ENCODE measurements at places on chromosomes 7 and 10.

DNA sequence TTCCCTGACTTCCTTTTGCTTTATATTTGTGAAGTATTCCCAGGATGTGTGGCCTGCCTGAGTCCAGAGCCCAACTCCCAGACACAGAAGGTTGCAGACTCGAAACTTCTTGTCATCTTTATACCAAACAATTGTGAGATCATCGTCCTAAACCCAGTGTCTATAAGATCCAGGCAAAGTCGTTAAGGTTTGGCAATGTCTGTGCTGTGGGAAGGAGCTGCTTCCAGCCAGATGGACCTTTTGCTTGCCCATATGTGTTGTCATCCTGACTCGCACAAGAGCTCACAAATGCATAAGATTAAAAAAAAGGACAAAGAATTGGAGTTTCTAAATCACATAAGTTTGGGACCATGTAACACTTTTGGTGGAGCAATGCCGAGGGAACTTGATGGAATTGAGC is 37.0 kb downstream of the WNT2 start:
- no peak for DNase-seq

DNA sequence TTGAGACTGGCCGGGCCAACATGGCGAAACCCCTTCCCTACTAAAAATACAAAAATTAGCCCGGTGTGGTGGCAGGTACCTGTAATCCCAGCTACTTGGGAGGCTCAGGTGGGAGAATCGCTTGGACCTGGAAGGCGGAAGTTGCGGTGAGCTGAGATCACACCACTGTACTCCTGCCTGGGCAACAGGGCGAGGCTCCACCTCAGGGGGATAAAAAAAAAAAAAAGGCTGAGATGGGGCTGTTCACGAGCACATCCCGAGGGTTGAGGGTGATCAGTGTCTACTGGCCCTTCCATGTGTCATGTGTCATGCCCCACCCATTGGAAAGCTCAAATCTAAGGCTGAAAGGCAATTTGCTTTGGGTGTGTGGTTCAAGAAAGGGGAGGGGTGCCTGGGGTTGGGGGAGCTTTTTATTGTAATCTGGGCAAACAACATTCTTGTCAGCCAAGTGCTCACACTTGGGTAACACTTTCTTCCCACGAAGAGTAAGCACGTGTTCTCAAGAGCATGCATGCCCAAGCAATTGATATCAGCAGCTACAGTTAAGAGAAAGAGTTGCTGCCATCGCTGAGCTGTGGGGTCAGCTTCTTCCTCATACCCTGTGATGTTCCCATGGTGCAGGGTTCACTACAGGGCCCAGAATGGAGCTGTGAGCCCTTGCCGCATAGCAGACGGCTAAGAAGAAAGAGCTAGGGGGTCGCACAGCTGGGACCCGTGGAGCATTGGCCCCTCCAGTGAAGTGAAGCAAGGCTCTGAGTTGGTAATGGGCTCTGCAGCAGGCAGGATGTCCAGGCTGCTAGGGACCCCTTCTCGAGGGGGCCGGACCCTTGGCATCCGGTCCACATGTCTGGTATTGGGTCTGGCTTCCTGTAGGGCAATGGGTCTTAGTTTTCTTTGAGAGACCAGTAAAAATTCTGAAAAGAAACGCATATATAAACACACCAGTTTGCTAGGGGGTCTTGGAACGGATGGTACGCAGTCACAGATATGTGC is 9.9 kb upstream of the ACSL5 start:
- no peak for DNase-seq

- DNase-seq: no peak
Measured at GRCh38 chr10:125080984-125081383, 79.4 kb downstream of the CTBP2 start.

DNA sequence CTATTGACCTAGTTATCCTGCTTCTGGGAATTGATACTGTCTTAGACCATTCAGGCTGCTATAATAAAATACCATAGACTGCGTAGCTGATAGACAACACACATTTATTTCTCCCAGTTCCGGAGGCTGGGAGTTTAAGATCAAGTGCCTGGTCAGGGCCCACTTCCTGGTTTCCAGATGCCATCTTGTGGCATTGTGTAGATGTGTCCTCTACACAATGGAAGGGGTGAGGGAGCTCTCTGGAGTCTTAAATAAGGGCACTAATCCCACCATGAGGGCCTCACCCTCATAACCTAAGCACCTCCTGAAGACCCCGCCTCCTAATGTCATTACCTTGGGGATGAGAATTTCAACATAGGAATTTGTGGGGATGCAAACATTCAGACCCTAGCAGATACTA is 62.4 kb downstream of the SLC35B4 start:
- no peak for DNase-seq

GRCh38 chr10:45265996-45266395 is 49.4 kb downstream of the OR13A1 start:
- DNase-seq: no peak

DNA sequence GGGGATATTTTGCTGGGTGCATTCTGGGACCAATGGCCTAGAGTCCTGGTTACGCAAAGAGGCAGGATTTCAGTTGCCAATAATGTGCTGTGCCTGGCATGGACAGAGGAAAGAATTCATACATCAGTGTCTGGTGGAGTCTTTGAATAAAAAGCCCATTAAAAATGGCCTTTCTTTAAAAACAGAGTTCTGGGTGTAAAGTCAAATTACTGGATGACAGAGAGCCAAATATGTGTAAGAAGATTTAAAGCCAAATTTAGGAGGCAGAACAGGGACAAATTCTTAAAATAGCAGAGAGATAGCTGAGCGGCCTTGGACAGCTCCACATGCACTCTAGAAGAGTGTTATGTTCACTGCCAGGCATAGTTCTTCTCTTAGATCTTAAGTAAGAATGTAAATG is 60.8 kb upstream of the MEOX2 start:
- DNase-seq: no peak

GRCh38 chr10:92970301-92971070 is 90.1 kb upstream of the CYP26C1 start:
- no peak for DNase-seq

GRCh38 chr10:79246606-79247275 is 100.5 kb upstream of the PPIF start:
- peak; percentile 59 for DNase-seq

DNA sequence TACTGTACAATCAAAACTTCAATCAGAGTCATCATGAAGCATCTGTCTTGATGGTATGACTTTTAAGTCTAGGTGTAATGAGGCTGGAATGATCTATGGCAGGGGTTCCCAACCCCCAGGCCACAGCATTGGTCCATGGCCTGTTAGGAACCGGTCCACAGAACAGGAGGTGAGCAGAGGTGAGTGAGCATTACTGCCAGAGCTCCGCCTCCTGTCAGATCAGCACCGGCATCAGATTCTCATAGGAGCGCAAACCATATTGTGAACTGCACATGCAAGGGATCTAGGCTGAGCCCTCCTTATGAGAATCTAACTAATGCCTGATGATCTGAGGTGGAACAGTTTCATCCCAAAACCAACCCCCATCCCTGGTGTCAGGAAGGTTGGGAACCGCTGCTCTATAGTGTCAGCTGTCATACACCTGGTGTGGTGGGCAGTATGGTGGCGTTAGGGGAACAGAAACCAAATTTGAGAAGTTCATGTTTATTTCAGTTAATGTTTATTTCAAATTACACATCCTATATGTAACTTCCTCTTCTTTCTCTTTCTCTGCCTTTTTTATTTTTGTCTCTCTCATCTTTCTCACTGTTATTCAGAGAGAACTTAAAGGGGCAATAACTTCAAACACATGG is 432.6 kb downstream of the TNS3 start:
- no peak for DNase-seq

DNA sequence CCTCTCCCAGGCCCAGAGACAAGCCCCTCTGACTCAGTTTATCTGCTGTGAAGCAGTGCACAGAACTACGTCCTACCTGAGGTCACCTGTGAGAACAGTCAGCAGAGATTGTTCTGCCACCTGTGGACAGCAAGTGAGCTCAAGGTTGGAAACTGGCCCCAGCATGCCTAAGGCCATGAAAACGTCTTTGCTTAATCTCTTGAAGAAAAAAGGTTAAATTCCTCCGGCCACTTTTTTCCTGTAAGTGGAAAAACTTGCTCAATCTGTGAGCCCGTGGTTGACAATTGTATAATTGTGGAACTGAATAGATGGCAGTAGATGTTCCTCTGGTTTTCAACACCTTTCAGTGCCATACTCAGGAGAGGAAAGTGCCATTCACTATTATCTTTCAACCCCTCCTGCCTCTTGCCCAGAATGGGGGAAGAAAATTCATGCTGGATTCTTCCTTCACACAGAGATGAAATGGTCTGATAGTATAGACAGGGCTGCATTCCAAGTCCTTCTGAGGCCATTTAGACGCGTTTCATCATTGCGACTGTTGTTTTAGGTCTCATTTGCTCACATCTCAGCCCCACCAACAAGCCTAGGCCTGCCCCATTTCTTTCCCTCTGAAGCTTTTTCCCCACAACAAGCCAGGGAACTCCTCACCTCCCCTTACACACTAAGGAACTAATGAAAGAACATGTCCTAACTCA is 292.9 kb downstream of the FZD1 start:
- DNase-seq: no peak
